ENCODE measurements at places on chromosomes 6 and 20.

DNA sequence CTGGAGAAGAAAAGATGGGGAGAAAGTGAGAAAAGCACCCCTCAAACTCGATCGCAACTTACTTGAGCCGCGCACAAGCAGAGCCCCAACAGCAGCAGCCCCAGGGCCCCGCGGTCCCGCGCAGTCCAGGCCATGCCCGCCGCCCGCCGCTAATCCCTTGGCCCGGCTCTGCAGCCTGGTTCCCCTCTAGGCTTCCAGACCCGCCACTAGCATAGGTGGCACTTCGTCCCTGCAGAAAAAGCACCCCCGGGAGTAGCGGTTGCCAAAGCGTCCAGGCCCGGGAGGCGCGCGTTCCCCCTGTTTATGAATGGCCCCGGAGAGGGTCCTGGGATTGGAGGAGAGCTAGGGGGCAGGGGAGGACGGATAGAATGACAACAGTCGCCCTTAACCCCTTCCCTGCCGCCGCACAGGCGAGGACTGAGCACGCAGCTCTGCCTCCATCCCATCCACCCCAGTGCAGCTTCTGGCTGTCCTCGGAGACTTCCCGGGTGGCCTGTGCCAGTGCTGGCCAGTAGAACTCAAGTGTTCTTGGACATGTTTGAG lies 19.9 kb downstream of the COL9A1 start:
- no peak overlapping the region for H3K27ac ChIP-seq
- peak overlapping the region; percentile 77 for H3K4me3 ChIP-seq
- peaks cover 3% of the 10 kb centered on the region for H3K27me3 ChIP-seq
- DNase-seq: peak; percentile 49
- H3K4me1 ChIP-seq: peaks cover 6% of the 10 kb centered on the region

- DNase-seq: no peak
- H3K27ac ChIP-seq: no peak overlapping the region
- H3K4me1 ChIP-seq: no peaks in the 10 kb centered on the region
- no peaks in the 10 kb centered on the region for H3K27me3 ChIP-seq
- H3K4me3 ChIP-seq: no peak overlapping the region
Measured at GRCh38 chr6:134398453-134398852, 80.5 kb upstream of the SGK1 start.

DNA sequence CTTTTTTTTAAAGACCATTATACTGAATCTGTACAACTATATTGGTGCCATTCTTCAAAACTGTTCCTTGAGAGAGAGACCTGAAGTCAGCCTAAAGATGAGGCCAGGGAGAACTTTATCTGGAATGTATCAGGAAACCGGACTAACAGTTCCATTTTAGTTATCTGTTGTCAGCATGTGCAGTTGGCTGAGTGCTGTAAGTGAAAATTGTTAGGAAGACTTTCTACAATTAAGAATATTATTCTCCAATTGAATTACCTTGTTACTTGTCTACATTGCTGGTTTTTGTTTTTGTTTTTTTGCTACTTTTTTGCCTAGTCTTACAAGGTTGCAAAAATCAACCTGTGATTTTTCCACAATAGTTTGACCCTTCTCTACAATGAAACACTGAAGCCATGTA lies 7.5 kb downstream of the CEP57L1 start:
- DNase-seq: no peak
- no peak overlapping the region for H3K4me3 ChIP-seq
- no peaks in the 10 kb centered on the region for H3K27me3 ChIP-seq
- peaks cover 26% of the 10 kb centered on the region for H3K36me3 ChIP-seq
- no peaks in the 10 kb centered on the region for H3K4me1 ChIP-seq

DNA sequence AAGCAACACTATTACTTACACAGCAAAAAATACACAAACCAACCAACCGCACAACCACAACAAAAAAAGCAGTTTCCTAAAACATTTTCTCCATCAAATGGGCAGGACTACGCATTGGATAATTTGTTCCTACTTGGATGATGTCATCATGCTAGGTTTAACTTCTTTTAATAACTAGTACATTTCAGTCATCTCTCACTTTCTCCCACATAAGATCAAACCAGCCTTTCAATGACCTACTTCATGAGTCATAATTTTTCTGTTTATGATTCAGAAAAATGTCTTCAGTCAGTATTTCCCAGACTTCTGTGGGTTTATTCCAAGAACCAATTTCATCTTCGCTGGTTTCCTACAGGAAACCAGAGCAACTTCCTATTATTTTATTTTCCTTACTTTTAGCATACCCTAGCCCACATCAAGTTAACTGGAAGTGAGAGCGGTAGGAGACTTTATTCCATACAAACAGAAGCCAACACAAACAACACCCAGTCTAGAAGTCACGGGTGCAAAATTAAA lies 134.2 kb downstream of the GMDS start:
- H3K36me3 ChIP-seq: no peaks in the 10 kb centered on the region
- no peaks in the 10 kb centered on the region for H3K27me3 ChIP-seq
- H3K4me1 ChIP-seq: peaks cover 2% of the 10 kb centered on the region
- H3K4me3 ChIP-seq: no peak overlapping the region
- no peak overlapping the region for H3K27ac ChIP-seq

DNA sequence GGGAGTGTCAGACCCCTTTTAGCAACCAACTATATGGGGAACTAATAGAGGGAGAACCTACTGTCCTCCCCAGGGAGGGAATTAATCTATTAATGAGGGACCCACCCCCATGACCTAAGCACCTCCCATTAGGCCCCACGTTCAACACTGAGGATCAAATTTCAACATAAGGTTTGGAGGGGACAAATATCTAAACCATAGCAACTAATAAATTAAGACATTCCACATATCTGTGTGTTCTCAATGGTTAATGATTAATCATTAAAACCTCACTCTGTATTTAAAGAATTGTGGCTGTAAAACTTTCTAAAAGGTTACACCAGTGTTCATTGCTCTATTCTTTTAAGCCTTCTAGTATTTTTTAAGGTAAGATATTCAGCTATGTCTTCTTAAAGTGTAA lies 500.4 kb upstream of the SULF2 start:
- no peak overlapping the region for H3K4me3 ChIP-seq
- no peak overlapping the region for H3K27ac ChIP-seq
- H3K27me3 ChIP-seq: no peaks in the 10 kb centered on the region
- DNase-seq: no peak
- H3K36me3 ChIP-seq: no peaks in the 10 kb centered on the region

- H3K4me1 ChIP-seq: peaks cover 6% of the 10 kb centered on the region
- no peaks in the 10 kb centered on the region for H3K27me3 ChIP-seq
- no peak overlapping the region for H3K4me3 ChIP-seq
- no peak overlapping the region for H3K27ac ChIP-seq
- no peak for DNase-seq
Measured at GRCh38 chr6:107716688-107717089, 107.4 kb downstream of the SCML4 start.

DNA sequence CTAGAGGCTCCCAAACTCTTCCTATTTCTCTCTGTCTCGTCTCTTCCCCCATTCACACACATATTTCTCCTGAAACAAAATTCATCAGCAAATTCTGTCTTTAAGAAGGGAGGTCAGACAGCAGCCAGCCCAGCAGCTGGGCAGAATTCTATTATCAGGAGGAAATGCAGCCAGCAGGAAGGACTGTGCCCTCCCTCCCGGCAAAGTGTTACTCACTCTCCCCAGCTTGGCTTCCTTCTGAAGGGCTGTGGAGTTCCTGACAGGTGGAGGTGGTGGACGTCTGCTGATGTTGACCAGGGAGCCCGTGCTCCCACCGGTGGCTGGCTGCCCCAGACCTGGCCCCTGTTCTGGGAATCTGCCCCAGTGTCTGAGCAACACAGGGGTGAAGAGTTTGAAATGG lies 37.3 kb downstream of the KCNB1 start:
- no peaks in the 10 kb centered on the region for H3K36me3 ChIP-seq
- DNase-seq: no peak
- H3K27ac ChIP-seq: no peak overlapping the region
- H3K27me3 ChIP-seq: no peaks in the 10 kb centered on the region
- H3K4me1 ChIP-seq: peaks cover 17% of the 10 kb centered on the region

DNA sequence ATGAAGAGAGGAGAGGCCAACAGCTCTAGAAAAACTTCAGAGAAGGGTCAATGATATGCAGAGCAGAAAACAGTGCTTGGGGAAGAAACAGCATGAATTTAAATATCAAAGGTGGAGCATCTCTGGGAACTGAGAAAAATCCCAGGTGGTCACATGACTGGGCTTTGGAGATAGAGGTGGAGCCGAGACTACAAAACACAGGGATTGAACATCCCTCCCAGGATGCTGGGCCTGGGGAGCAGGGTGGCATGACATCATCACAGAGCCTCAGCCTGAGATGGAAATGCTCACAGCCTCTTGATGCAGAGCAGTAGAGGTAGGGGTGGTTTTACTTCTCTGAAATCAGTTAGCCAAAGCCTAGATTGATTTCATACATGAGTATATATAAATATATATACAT lies 529.5 kb downstream of the PRKN start:
- no peaks in the 10 kb centered on the region for H3K27me3 ChIP-seq
- H3K4me1 ChIP-seq: no peaks in the 10 kb centered on the region
- no peaks in the 10 kb centered on the region for H3K36me3 ChIP-seq
- no peak overlapping the region for H3K27ac ChIP-seq
- DNase-seq: no peak
- no peak overlapping the region for H3K4me3 ChIP-seq

- H3K4me1 ChIP-seq: peaks cover 2% of the 10 kb centered on the region
- H3K27me3 ChIP-seq: no peaks in the 10 kb centered on the region
- H3K4me3 ChIP-seq: no peak overlapping the region
- H3K27ac ChIP-seq: no peak overlapping the region
Measured at GRCh38 chr6:19929312-19929711, 92.1 kb downstream of the ID4 start.

- H3K27ac ChIP-seq: no peak overlapping the region
- H3K36me3 ChIP-seq: no peaks in the 10 kb centered on the region
- no peak overlapping the region for H3K4me3 ChIP-seq
- no peaks in the 10 kb centered on the region for H3K27me3 ChIP-seq
Measured at GRCh38 chr20:19008497-19008896, 194.9 kb downstream of the SCP2D1 start.

GRCh38 chr6:84103029-84103428 lies 69.5 kb downstream of the MRAP2 start:
- H3K4me3 ChIP-seq: no peak overlapping the region
- no peaks in the 10 kb centered on the region for H3K36me3 ChIP-seq
- H3K27ac ChIP-seq: no peak overlapping the region
- no peak for DNase-seq
- no peaks in the 10 kb centered on the region for H3K27me3 ChIP-seq

DNA sequence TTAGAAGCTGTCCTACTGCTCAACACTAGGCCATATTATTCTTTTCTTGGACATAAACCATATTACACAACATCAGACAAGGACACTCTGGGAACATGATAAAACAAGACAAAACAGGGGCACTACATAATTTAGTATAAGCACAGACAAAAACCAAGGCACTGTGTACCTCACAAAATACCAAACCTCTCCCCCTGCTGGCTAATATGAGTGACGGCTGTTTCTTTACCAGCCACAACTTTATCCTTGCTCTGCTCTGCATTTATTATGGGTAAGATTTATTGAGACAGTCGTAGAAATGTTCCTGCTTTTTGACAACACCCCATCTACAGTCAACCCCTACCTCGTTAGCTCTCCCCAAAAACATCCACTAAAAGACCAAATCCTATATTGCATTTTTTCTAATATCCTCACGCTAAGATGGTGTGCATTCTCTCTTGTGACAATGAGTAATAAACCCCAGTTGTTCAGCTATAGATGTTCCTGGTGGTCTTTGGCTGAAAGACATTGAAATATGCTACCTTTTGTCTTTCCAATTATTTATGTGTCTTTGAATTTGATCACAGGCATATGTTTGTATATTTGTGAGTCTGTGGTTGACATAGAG lies 23.8 kb upstream of the POLR1H start:
- H3K27ac ChIP-seq: no peak overlapping the region
- no peaks in the 10 kb centered on the region for H3K27me3 ChIP-seq
- no peak overlapping the region for H3K4me3 ChIP-seq
- H3K36me3 ChIP-seq: peaks cover 3% of the 10 kb centered on the region
- DNase-seq: no peak
- no peaks in the 10 kb centered on the region for H3K4me1 ChIP-seq

DNA sequence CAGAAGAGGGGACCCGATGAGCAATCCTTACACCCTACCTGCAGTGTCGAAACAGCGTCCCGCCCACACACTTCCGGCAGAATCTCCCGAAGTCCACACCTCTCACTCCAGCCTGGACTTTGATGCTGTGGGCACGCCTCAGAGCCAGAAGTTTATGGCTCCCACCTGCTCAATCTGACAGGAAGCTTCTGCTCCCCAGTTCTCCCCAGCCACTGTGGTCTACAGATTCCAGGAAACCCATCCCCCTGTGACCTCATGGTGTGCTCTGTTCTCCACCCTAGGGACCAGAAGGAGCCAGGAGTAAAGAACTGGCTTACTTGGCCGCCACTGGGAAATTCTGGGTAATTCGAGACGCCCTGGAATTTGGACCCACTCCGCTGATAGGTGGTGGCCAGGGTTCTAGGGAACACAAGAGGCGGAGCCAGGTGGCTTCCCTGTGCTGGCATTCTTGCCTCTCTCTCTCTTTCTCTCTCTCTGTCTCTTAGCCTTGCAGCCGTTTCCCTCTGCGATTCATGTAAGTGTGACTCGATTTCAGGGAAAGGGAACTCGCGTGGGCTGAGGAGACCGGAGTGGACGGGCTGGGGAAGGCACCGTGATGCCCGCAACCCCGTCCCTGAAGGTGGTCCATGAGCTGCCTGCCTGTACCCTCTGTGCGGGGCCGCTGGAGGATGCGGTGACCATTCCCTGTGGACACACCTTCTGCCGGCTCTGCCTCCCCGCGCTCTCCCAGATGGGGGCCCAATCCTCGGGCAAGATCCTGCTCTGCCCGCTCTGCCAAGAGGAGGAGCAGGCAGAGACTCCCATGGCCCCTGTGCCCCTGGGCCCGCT lies at the start of gene TRIM15:
TSS of gene TRIM15 (plus strand) at position 457 of the 828 bp plus-strand sequence. CDS start at position 596, 139 bp downstream.
- H3K4me3 ChIP-seq: no peak within 1 kb of the TSS
- no peak for DNase-seq
- no peak within 1 kb of the TSS for H3K27ac ChIP-seq
- H3K27me3 ChIP-seq: no peaks in the 10 kb centered on the region

DNA sequence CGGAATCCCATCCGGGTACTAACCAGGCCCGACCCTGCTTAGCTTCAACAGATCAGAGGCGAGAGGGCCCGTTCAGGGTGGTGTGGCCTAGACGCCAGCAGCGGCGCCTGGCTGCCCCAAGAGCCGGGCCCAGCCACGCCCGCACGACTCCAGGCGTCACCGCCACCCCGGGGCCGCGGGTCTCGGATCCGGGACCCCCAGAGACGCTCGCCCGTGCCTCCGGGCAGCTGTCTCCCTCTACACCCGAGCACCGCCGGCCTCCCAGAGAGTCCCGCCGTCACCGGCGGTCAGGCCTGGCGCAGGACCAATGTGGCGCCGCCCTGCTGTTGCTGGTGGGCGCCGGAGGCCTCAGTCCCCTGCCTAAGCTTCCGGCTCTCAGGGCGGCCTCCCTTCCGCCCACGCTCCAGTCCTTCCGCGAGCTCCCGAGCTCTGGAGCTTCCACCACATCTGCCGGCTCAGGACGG lies 441.2 kb upstream of the DEFB115 start:
- DNase-seq: no peak
- peaks cover 1% of the 10 kb centered on the region for H3K36me3 ChIP-seq
- no peak overlapping the region for H3K27ac ChIP-seq
- no peaks in the 10 kb centered on the region for H3K27me3 ChIP-seq
- no peak overlapping the region for H3K4me3 ChIP-seq
